ENCODE measurements at places on chromosomes 2 and 18.

- no peak for DNase-seq
Observed at GRCh38 chr2:222052934-222053367, 245.8 kb downstream of the PAX3 start.

DNA sequence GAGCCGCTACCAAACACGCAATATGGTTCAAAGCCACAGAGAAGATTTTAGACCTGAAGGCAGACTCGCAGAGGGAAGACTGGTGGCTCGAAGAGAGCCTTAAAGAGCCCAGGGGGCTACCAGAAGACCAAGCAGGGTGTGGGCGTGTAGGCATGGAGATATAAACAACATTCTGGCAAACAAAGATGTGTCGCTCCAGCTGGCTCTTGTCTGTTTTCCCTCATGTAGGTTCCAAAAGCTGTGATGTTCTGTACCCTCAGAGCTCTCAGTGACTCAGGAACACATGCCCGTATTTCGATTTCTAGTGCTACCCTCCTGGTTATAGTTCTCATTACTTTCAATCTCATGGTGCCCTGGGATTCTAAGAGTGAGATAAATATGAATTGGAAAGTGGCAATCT lies 44.5 kb downstream of the DOCK10 start:
- no peak for DNase-seq

- no peak for DNase-seq
Observed at GRCh38 chr18:63773551-63773950, 1.7 kb upstream of the SERPINB7 start.

- no peak for DNase-seq
Observed at GRCh38 chr2:101808006-101808562, 110.6 kb downstream of the MAP4K4 start.

DNA sequence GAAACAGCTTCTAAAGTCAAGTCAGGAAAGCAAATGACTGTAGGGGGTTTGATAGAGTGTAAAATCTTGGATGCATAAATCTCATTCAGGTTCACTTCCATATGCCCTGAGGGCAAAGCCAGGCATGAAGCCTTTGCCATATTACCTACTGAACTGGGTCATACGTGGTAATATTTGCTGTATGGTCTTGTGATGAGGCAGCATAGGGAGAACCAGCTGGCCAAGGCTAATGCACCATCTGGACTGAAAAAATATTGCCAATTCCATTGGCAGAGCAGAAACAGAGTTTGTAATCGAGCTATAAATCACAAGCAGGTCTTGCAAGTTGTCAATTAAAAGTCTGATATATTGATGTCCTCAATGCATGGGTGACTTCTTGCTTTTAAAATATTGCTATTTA lies 243.8 kb downstream of the ERBB4 start:
- DNase-seq: no peak

GRCh38 chr2:182055993-182056392 lies 70.3 kb downstream of the PPP1R1C start:
- DNase-seq: no peak

DNA sequence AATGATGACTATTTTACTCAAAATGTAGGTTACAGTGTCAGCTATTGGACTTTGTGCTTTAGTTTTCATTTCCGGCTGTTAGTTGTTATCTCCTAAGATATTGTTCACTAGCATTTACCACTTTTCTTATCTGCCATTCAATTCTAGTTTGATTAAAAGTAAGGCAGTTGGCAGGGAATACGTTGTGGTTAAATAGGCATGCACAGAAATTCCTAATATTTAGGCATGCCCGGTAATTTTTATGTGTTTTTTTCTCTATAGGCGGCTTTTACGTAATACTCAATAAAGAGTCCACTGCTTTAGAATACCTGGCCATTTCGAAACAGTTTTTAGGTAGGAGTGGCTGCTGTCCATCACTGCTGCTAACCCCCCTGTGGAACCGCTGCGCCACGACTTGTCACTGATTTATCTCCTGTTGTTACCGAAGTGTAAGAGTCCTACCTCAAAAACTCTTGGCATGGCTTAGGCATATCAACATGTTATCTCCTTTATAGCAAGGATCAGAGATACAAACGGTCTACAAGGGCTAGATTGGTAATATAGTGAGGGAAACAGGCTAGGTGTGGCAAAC lies 39.5 kb downstream of the BABAM2 start:
- DNase-seq: no peak

GRCh38 chr2:26809211-26809610 lies 23.4 kb downstream of the CENPA start:
- no peak for DNase-seq

GRCh38 chr18:56382541-56382940 lies 255.9 kb downstream of the TXNL1 start:
- DNase-seq: no peak

DNA sequence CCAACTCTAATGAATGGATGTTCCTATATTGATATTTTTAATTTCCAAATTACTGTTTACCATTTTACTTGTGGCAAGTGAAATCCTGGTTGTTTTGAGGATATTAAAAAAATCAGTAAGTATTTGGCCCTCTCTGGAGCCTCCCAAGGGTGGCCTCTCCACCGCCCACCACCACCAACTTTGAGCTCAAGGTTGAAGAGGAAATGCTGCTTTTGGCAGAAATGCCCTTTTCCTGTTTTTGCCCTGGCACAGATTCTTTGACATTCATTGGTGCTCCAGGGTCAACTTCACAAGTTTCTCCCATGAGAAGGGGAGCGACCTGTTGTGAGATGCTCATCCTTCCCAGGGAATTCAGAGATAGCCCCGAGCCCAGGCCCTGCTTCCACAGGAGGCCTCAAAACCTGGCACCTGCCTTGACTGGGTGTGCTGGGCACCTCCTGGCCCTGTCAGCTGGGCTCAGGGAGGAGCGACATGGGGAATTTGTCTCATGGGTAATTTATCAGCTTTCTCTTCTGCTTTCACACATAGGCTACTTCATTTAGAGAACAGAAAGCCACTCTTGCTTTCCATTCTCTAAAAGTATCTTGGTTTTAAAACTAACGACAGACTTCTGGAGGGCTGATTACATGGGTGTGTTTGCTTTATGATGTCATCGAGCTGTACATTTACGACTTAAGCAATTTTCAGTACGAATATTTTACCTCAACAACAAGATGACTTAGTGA lies 6.9 kb downstream of the CD8A start:
- no peak for DNase-seq

DNA sequence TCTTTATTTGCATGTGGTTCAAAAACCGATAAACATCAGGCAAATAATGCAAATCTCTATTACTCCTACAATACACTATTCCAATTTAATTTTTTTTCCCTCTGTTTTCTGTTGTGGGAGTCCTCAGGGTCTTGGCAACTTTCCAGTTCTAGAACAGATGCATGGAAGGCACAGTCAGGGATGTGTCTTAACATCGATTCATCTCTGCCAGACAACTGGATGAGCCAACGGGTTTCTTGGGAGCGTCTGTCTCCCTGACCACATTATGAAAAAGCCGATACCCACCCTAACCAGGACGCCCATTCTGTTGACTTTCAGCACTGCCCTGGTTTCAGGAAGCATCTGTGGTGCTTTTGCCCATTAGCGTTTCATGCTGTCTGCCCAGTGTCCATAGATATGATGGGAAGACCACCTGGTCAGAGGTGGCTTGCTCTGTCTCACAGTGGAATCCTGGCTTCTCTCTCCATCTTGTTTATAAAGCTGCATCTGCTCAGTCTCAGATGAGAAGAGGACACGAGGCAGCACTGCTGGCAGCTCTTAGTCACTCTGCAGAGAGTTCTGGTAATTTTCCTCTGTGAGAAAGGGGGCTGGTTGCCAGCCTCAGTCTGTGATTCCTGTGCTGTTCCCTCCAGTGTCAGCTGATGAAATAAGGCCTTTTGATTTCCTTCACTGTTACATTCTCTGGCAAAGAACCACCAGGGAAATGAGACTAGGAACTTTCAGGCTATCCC lies 57.9 kb upstream of the KCNE4 start:
- no peak for DNase-seq

DNA sequence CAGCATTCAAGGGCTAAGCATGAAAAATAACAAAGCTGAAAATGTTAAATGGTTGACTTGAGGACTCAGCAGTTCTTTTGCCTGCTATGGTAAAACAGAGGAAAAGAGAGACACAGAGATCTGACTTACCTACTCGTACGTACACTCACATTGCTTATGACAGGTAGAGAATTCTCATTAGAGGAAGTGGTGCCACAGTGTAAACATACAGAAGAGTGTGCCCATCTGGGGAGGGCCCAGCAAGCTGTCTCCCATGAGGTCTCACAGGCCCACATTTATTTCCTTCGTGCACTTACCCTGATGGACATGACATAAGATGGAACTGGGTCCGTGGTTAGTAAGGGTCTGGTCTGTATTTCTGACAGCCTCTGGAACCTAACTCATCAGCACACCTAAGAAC lies 729.1 kb downstream of the BCL11A start:
- DNase-seq: no peak

GRCh38 chr2:47083005-47083404 lies 72.1 kb downstream of the STPG4 start:
- no peak for DNase-seq

GRCh38 chr2:120490091-120490798 lies 144.3 kb downstream of the INHBB start:
- DNase-seq: no peak

- DNase-seq: peak; percentile 85
Observed at GRCh38 chr2:61065714-61066709, at the start of gene SANBR. TSS of gene SANBR (plus strand) at chr2:61065871. CDS start at chr2:61070351, 4,480 bp downstream.

DNA sequence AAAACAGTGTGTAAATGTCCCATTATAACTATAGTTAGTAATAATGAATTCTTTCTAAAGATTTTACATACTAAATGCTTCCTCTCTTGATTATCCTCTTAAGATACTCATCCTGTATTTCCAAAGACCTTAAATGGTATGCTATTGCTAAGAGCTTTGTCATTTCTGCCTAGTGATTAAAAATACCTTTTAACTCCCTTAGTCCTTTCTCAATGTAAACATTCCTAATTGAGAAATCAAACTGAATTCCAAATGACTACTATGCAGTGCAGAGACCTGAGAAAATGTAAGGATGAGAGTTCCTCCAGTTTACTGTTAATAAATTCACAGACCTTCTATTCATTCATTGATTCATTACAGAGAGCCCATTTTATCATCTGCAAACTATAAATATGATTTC lies 86.9 kb downstream of the SOS1 start:
- DNase-seq: no peak

DNA sequence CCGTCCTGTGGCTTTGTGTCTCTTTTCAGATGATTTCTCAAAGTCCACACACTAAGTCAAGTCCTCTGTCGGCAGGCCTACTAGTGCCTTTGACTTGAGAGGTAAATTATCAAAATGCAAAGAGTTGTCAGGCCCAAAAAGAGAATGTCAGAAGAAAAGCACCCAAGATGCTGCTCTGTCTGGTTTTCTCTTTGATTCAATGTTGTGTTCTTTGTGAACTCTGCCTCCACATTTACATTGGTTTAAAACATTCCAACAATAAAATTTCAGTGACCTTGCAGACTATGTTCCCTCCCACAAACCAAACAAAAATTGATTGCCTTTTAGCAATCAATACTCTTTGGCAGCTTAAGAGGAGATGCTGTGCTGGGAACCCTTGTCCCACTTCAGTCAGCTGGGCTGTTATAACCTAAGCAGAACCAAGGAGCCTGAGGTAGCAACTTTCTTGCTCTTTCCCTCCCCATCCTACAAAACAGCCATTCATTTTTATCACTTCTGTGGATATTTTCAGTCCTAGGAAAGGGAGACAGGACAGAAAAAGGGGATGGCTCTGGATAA lies 19.6 kb upstream of the SATB2 start:
- DNase-seq: no peak

DNA sequence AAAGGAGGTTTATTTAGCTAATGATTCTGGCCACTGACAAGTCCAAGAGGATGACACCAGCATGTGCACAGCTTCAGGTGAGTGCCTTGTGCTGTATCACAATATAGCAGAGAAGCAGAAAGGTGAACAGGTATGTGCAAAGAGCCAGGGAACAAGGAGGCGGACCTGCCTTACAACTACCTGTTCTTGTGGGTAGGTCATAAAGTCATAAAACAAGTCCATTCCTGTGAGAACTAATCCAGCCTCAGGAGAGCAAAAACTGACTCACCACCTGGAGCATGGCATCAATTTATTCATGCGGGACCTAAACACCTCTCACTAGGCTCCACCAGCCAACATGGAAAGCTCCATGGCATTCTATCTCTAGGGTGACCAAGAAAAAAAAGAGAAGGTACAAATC lies 234.2 kb downstream of the ASXL3 start:
- DNase-seq: no peak

DNA sequence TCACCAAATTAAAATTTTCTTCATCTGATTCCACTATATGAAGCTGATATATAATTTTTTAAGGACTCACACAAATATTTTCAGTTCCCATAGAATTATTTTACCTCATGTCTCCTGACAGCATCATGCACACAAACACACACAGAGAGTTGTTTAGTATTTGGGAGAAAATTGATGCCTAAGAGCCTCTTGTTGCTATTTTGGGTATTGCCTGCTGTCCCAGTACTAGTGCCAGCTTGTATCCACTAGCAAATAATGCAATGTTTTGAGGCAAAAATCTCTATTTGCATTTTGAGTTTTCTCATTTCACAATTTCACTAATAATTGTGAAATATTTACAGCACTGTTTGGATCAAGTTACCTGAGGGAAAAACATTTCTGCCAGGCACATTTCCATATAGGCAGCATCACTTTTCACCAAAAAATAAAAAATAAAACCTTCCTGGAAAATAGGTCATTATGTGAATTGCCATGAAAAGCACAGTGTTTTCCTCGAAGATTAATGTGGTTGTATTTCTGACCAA lies 328.2 kb downstream of the KCNJ3 start:
- DNase-seq: no peak

- no peak for DNase-seq
Observed at GRCh38 chr2:24509425-24509824, 18.4 kb downstream of the NCOA1 start.

DNA sequence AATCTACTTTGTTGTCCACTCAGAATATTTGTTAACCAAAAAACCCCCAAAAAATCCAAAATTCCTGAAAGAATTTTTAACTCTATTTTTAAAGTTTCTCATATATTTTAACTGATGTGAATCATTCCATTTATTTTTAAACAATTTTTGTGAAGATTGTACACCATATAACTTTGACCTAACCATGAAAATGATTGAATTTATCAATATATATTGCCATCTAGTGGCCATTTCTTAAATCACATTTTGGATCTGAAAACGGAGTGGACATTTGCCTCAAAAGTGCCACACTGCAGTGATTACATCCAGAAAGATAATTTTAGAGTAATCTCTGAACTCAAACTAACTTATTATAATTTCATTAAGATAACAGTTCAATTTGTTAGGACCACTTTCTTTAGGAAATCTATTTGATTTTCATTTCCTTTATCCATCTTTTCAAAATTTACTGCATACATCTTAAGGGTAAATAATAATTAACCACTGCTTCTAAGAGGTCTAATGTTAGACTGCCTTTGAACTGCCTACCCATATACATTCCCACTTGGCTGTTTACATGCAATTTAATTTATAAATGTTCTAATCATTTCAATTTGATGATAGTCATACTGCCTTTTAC lies 71.1 kb downstream of the DSC3 start:
- no peak for DNase-seq

GRCh38 chr2:27940982-27941381 lies 50.5 kb downstream of the BABAM2 start:
- no peak for DNase-seq
